Breast epithelium (tissue), 4 donors: ENCODE measurements at places on chromosomes 1 and 21. TPM values are rescaled to one million over a fixed set of nuclear protein-coding genes. Genes with fewer than 3 reads are reported as not detected.

OR10Z1 gene
- not detected for total RNA-seq

GPR37L1 gene
- total RNA-seq = not detected

TRNP1 gene
- 27.8 TPM for total RNA-seq

OLFML3 gene
- total RNA-seq = 46.2 TPM

SMG5 gene
- 67.8 TPM for total RNA-seq

RFX5 gene
- 34.5 TPM for total RNA-seq

PLPPR4 gene
- total RNA-seq = 0.80 TPM

OR2L5 gene
- total RNA-seq = not detected

INAVA gene
- total RNA-seq = not detected

CELA2A gene
- total RNA-seq = not detected

NR1I3 gene
- total RNA-seq = not detected

PGLYRP4 gene
- not detected for total RNA-seq

REN gene
- total RNA-seq = not detected

MYOG gene
- not detected for total RNA-seq

AUNIP gene
- total RNA-seq = 0.33 TPM

RCAN3 gene
- total RNA-seq = 5.0 TPM

TRIM67 gene
- total RNA-seq = not detected

TRAF3IP3 gene
- total RNA-seq = 3.6 TPM

HES3 gene
- total RNA-seq = not detected

ZNF593OS gene
- total RNA-seq = not detected

COL9A2 gene
- 11.4 TPM for total RNA-seq

MFN2 gene
- total RNA-seq = 51.4 TPM

S1PR1 gene
- total RNA-seq = 64.6 TPM

DLGAP3 gene
- total RNA-seq = 0.16 TPM

PDZK1 gene
- total RNA-seq = 0.64 TPM

GABPB2 gene
- total RNA-seq = 32.0 TPM

RUNX1 gene
- 24.8 TPM for total RNA-seq

DAB1 gene
- 0.66 TPM for total RNA-seq

PUSL1 gene
- 16.0 TPM for total RNA-seq

SYT11 gene
- total RNA-seq = 8.2 TPM

ZMYM4 gene
- 47.2 TPM for total RNA-seq

FAM78B gene
- 1.2 TPM for total RNA-seq

VHLL gene
- not detected for total RNA-seq

SLC44A3 gene
- total RNA-seq = 2.1 TPM

ATG4C gene
- total RNA-seq = 13.8 TPM

C4BPA gene
- total RNA-seq = 6.4 TPM

CD101 gene
- 0.32 TPM for total RNA-seq

GLUL gene
- 2,824 TPM for total RNA-seq

VWA1 gene
- total RNA-seq = 35.7 TPM

C1orf141 gene
- total RNA-seq = not detected

CCDC30 gene
- 15.4 TPM for total RNA-seq

OLIG2 gene
- total RNA-seq = not detected

JAM2 gene
- 7.8 TPM for total RNA-seq

CNKSR1 gene
- total RNA-seq = 22.3 TPM

MFAP2 gene
- 40.2 TPM for total RNA-seq

ATAD3C gene
- 4.3 TPM for total RNA-seq

ARHGAP30 gene
- 16.5 TPM for total RNA-seq

MSH4 gene
- 0.32 TPM for total RNA-seq
